Choroid plexus epithelial cell (primary cell): ENCODE measurements at places on chromosomes 16 and 17.

GRCh38 chr16:27586711-27587110, 36.8 kb downstream of the KATNIP start:
- DNase-seq = no peak

DNA sequence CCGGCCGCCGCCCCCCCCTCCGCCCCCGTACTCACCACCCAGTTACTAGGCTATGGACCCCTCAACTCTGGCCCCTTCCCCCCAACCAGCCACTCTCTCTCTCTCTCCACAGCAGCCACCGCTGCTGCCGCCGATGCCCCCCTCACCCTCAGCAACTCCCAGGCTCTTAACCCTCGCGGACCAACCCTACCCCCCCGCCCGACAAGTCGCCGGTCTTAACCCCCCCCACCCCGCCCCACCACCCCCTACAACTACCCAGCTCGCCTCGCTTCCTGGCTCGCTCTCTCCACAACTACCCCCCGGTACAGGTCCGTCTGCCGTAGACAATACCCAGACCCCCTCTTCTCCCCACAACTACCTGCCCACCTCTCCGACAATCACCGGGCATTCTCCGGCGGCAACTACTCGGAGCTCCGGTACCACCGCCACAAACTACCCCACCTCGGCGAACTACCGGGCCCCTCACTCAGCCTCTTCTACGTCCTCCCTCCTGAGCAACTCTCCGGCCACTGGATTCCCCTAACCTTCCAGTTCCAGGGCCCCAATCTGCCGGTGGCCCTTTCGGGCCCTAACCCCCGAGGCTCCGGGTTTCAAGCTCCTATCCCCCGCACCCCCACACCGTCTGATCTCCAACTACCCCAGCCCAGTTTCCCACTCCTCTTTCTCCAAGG, 702 bp downstream of the PHF23 start:
- DNase-seq = peak; percentile 43

- no peak for DNase-seq
Measured at GRCh38 chr16:647173-647902, 1.8 kb upstream of the WDR90 start.

- DNase-seq = no peak
Measured at GRCh38 chr17:48733632-48734328, 5.2 kb upstream of the HOXB13 start.

DNA sequence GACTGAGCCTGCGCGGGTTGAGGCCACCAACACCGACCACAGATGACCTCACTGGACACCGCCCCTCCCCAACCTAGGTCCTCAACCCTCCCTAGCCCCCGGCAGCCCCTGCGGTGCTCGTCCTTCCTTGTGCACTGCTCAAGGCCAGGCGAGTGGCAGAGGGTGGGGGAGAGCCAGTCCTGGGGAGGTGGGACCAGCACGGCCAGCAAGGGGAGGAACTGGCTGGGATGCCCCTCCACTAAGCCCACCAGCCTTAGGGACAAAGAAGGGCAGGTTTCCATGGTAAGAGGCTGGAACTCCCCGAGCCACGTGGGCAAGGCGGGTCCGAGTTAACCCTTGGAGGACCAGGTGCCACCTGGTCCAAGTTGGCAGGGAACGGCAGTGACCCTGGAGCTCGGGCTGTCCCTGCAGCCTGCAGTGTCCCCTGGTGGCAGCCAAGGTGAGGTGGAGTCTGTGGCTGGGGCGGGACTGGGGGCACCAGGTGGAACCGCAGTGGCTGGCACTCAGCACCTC, 9.2 kb downstream of the FSCN2 start:
- DNase-seq = no peak

GRCh38 chr17:6779411-6779810, 3.4 kb downstream of the FBXO39 start:
- DNase-seq = no peak

- no peak for DNase-seq
Measured at GRCh38 chr17:6163612-6164333, 93.6 kb downstream of the WSCD1 start.

DNA sequence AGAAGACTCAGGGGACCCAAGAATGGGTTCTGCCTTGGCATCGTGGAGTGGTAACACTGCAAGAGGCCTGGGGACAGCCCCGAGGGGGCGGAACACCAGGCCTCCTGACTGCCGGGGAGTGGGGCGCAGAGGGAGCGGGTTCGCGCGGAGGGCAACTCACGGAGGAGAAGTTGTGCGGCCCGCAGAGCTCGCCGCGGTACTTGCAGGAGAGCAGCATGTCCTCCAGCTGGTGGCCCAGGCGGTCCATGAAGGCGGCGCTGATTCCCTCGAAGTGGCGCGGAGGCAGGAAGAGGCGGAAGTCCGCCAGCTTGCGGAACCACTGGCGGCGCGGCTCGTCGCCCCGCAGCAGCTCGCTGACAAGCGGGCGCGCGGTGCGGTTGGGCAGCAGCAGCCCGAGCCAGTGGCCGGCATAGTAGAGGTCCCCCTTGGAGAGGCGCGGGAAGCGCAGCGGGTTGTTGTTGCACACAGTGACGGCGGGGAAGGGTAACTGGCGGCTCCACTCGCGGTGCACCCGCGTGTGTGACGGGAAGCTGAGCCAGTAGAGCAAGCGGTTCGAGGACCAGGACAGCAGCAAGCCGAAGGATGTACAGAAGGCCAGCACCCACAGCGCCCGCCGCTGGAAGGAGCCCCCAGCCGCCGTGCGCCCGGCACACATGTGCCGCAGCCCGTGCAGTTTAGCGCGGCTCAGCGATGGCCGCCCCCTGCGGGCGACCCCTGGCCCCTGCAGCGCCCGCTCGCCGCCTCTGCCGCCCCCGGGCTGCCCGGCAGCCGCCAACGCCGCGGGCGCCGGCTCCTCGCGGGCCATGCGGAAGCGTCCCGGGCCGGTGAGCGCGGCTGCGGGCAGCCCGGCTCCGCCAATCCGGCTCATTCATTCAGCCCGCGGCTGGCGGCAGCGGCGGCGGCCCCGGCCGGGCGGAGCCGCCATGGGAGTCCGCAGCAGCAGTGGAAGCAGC, 1.6 kb downstream of the ASIC2 start:
- DNase-seq = peak; percentile 20

GRCh38 chr17:83195330-83196023, 116.1 kb downstream of the METRNL start:
- DNase-seq = no peak

GRCh38 chr16:81444448-81445121, at the start of gene CMIP:
TSS of gene CMIP (plus strand) at chr16:81444808.
- DNase-seq = peak; percentile 75

DNA sequence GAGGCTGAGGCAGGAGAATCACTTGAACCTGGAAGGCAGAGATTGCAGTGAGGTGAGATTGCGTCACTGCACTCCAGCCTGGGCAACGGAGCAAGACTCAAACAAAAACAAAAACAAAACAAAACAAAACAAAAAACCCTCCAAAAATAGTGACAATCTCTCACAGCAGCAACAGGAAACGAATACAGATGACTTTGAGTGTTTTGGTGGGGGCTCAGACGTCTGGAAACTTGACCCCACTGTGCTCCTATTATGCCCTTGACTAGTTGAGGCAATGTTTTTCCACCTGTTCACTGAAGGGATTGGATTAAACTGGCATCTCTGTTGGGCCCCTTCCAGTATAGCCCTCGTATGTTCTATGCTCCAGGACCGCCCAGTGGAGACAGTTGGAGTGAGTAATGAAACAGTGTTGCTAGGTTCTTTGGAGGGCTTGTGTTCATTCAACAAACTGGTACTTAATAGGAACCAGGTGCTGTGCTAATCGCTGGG, 167.0 kb downstream of the UTP18 start:
- no peak for DNase-seq

DNA sequence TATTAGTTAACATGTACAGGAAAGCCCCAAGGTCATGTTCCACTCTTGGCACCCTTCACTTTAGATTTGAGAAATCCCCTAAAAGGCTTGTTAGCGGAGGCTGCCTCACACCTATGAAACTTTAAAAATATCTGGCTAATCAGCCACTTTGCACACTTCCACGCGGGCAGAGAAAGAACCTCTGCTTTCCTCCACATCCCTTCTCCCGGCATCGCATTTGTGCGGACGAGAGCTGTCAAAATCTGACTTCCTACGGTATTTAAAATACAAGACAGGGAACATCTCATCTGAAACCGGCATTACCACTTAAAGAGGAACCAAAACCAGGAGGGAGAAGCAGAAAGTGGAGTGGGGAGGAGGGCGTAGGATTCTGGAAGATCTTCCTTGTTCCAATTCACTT, 422.3 kb downstream of the TMEM114 start:
- no peak for DNase-seq

GRCh38 chr16:1613211-1613622, 1.1 kb downstream of the CRAMP1 start:
- DNase-seq = peak; percentile 19

DNA sequence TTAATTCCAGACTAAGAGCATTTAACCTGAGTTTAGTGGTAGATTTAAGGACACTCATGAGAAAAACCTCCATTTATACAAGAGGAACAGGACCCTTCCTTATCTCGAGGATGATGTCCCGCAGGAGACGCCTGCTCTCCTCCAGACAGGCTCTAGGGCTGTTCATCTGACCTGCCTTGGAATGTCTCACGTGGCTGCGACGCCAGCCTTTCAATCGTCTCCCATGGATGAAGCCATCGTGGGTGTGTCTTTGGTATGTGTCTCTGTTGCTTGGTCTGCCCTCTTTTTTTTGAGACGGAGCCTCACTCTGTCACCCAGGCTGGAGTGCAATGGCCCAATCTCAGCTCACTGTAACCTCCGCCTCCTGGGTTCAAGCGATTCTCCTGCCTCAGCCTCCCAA, 16.5 kb downstream of the CHMP6 start:
- no peak for DNase-seq

DNA sequence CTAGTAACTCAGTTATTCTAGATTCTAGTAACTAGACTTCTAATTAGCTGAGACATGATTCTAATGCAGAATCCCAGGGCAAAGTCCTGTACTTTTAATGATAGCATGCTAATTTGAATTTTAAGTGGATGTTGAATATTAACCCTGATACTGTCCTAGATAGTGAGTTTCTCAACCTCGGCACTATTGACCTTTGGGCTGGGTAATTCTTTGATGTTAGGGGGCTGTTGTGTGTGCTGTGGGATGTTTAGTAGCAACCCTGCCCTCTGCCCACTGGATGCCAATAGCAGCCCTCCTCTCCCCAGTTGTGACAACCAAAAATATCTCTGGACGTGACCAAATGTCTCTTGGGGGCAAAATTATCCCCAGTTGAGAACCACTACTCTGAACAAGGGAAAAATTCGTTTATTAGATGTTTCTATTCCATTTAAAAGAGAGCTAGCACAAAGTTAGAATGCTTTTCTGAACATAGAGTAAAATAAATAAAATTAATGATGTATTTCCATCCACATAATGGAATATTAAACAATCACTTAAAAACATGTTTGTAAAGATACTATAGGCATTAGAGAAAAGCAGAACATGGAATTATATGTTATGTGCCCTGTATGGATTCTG, 30.2 kb downstream of the SALL1 start:
- no peak for DNase-seq

GRCh38 chr17:78991906-78992532, 12.3 kb upstream of the LGALS3BP start:
- no peak for DNase-seq

- DNase-seq = peak; percentile 55
Measured at GRCh38 chr17:74840989-74841666, 18.6 kb downstream of the GRIN2C start.

- no peak for DNase-seq
Measured at GRCh38 chr17:3761918-3762380, 38.2 kb downstream of the HASPIN start.

GRCh38 chr17:62804822-62805221, 3.3 kb downstream of the MARCHF10 start:
- DNase-seq = peak; percentile 62

GRCh38 chr16:87392821-87393679, 914 bp downstream of the MAP1LC3B start:
- peak; percentile 53 for DNase-seq

DNA sequence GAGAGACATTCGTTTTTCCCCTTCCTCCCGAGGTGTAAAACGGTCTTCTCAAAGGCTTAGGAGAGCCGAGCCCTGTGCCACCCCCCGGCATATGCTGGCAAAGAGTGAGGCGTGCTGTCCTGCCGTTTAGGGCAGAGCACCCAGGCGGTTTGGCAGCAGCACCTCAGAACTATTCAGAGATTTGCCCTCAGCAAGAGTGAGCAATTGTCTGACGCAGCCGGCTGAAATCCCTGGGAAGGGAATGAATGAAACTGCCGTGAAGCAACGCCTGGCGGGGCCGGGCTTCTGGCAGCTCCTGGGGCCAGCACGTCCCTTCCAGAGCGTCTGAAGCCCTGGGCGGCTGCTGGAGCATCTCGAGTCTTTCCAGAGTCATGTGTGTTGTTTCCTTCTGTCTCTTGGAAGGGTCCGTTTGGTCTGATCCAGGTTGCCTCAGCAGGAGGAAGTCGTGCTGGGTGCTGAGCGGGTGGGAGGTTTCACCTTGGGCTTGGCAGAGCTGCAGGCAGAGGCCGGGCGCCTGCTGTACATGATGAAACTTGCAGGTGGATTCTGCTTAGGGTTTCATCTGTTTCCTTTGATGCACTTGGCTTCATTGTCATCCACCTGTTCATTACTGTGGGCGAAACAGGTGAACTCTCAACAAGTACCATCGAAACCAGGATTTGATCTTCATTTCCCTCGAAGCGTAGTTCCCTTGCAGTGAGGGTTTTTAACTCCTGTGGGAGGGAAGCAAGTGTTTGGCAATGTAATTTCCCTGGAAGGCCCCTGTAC, 35.4 kb downstream of the TBCD start:
- DNase-seq = no peak

- DNase-seq = no peak
Measured at GRCh38 chr16:89949121-89949742, 677 bp downstream of the DEF8 start.

DNA sequence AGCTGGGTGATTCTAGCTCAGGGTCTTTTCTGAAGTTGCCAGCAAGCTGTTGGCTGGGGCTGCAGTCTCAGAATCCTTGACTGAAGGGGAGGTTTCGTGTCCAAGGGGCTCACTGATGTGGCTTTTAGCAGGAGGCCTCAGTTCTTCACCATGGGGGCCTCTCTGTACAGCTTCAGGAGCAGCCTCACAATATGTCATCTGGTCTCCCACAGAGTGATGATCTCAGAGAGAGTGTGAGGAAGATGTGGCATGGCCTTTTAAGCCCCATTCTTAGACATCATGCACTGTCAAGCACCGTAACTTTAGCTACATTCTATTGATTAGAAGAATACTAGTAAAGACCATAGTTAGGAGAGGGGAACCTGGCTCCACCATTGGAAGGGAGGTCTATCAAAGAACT, 732.6 kb downstream of the WWOX start:
- DNase-seq = no peak

- DNase-seq = no peak
Measured at GRCh38 chr16:31429796-31430195, 1.6 kb upstream of the COX6A2 start.

- no peak for DNase-seq
Measured at GRCh38 chr17:48241770-48242497, 134.4 kb downstream of the SNX11 start.

GRCh38 chr17:17033466-17033865, 8.8 kb upstream of the MPRIP start:
- no peak for DNase-seq

DNA sequence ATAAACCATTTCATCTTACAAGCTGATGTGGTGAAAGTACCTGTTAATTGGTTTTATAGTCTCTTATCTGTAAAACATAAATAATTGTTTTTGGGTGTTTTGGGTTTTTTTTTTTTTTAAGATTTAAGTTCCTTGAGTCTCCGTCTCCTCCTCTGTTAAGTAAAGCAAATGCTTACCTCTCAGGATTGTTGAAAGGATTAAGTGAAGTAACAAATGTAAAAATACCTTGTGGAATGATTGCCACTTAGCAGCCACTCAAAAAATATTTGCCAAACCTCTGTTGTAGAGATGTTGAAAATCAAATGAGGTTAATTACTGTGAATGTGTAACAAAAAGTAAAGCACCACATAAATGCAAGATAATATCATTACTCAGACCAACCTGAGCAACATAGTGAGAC, 19.2 kb downstream of the LIMD2 start:
- no peak for DNase-seq
